Melanocyte of skin (primary cell): ENCODE measurements at places on chromosomes 2 and 18. TPM values are rescaled to one million over a fixed set of nuclear protein-coding genes. Genes with fewer than 3 reads are reported as not detected.

ANKRD39 gene
- total RNA-seq, result 31.0 and 34.1 TPM in 2 replicates

TBR1 gene
- under 0.01 TPM in 1 of 2 replicates, not detected in the other for total RNA-seq

RBBP8 gene
- 37.5 and 57.1 TPM in 2 replicates for total RNA-seq

CDH20 gene
- not detected in 2 replicates for total RNA-seq

DYTN gene
- not detected in 2 replicates for total RNA-seq

SALL3 gene
- 0.15 and 2.3 TPM in 2 replicates for total RNA-seq

ZNF892 gene
- total RNA-seq, result 5.6 and 6.7 TPM in 2 replicates
